ENCODE measurements at places on chromosomes 11 and 22.
A peak's percentile ranks its signal among the peaks of the same experiment; 100 is the strongest.

- no peak for DNase-seq
Observed at GRCh38 chr22:41845380-41846267, 12.7 kb downstream of the SREBF2 start.

DNA sequence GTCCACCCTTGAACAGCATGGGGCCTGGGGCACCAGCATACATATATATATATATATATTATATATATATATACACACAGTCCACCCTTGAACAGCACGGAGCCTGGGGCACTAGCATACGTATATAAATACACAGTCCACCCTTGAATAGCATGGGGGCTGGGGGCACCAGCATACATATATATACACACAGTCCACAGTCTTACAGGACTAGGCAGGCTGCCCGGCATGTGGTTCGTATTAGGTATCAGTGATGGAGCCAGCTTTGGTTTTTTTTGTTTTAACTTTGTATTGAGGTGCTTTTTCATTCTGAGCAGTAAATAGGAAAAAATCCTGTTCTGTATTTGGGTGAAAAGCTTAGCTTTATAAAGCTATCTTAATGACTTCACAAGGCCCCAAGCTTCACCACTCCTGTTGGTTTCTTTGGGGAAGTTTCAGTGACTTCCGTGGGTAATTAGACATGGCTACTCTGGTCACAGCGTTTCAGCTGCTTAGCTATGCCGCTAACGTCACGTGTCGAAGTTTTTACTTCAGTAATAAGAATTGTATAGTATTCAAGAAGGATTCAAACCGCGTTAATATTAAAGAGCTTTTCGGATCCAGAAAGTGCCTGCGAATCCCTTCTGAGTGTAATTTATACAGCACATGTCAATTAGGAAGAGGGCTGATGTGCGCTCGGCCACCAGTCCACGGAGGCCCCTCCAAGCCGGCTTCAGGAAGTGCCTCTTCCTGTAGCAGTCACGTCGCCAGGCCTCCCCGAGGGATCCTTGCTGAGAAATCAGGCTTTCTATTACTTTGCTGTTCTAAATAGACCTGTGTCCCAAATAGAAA lies 179.7 kb downstream of the TBC1D22A start:
- no peak for DNase-seq

GRCh38 chr11:2186669-2187279 lies 15.2 kb upstream of the TH start:
- no peak for DNase-seq

DNA sequence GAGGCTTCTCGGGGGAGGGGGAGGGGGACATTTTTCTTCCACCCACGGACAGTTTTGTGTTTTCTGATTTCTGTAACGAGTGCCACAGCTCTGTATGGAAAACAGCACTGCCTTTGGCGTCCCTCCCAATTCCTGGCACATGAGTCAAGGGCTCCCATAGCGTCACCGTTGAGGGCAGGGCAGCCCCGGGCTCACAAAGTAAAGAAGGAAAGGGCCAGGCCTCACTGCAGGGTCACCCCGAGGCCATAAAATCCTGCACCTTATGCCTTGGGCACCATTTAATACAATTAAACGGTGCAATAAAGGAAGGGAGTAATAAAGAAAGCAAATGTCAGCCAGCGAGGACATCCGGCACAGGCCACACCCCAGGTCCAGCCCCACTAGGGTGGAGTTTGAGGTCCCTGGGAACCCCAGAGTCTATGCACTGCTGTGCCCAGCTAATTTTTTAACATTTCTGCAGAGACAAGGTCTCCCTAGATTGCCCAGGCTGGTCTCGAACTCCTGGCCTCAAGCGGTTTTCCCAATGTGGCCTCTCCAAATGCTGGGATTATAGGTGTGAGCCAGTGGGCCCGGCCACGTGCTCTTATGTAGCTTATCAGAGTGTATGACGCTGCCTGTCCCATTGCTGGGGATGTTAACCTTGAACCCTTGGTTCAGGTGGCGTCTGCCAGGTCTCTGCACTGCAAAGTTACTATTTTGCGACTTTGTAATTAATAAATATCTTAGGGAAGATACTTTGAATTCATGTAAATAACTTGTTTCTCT lies 13.6 kb upstream of the MUC2 start:
- no peak for DNase-seq

DNA sequence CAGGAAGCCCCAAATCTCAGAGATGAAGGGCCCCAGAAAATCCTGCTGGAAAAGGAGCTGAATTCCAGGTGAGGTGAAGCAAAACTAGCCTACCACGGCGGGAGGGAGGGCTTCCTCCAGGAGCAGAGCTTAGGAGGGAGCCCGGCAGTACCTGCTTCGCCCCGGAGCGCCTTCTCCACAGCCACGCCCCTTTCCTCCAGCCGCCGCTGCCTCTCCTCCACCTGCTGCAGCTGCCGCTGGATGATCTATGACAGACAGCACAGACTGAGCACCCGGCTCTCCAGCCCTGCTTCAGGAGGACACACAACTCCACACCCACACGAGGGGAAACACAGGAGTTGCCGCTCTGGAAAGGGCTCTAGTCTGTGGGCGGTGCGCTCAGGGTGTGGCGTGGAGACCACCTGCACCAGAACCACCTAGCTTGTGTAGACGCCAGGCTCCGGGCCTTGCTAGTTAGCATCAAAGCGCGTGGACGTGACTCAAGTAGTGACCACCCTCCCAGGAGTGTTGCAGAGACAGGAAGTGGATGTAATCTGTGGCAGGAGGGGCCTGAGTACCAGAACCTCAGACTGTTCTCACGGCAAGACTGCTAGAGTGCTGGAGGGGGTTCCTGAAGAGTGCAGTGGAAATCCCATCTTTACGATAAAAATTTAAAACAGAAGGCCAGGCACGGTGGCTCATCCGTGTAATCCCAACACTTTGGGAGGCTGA lies 34.6 kb upstream of the BID start:
- DNase-seq, result no peak

- no peak for DNase-seq
Observed at GRCh38 chr11:64750361-64751054, 6.6 kb upstream of the RASGRP2 start.

DNA sequence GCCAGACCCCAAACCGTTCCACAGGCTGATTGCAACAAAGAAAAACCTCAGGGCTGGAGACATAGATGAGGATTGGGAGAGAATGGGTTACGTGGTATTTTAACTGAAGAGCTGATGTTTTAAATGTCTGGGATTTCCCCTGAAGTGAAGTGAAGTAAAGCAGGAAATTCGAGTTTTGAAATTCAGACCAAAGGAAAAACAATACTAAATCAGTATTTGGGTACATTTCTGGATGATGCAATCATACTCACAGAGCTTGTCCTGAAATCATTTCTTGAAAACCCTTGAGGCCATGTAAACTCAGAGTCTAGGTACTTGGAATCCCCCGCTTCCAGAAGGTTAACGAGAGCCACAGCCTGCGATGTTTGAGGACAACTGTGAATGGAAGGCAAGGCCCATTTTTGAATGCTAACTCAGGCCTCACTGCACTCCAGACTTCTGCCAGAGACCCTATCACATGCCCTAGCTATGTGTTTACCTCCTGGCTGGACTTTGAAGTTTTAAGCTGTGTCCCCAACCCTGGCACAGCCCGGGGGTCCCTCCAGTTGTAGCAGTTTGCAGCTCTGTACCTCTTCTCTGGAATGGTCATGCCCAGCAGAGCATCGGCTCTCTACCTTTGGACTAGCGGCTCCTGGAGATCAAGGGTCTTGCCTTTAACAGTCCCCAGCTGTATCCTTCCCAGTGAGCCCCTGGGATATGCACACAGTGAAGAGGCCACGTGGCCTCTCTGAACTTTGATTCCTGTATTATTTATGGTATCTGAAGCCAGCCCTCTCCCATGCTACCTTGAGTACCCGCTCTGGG lies 5.4 kb upstream of the FTH1 start:
- no peak for DNase-seq

GRCh38 chr11:36253238-36253637 lies 36.0 kb downstream of the COMMD9 start:
- peak; percentile 30 for DNase-seq

DNA sequence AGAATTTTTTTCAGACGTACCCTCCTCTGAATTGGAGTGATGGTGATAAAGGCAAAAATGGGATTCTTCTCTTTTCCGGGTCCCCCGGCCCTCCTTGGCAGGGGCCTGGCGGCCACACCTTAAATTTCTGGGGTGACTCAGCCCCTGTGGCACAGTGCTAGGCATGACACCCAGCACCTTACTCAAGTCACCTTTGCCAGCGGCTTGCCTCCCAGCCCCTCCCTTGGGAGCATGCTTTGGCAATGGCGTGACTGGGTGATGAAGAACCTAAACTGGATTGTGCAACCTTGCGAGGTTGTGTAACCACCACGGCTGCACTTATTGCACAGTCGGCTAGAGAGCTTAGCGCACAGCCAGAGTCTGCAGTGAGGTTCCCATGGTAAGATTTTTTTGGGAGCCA lies 16.2 kb upstream of the LDLRAD3 start:
- DNase-seq, result no peak

DNA sequence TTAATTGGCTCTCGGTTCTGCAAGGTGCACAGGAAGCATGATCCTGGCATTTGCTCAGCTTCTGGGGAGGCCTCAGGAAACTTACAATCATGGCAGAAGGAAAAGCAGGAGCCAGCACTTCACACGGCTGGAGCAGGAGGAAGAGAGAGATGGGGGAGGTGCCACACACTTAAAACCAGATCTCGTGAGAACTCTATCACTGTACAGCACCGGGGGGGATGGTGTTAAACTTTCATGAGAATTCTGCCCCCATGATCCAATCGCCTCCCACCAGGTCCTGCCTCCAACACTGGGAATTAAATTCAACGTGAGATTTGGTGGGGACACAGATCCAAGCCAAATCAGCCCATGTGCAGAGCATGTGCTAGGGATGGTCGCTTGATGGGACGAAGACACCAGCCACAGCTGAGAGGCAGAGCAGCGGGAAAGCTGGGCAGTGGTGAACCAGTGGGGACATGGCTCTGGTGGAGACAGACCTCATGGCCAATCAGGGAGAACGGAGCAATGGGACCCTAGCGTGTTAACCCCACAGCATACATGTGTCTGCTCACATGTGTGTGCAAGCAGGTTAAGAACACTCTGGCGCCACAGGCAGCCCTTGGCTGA lies 6.2 kb downstream of the TANGO2 start:
- DNase-seq, result no peak

DNA sequence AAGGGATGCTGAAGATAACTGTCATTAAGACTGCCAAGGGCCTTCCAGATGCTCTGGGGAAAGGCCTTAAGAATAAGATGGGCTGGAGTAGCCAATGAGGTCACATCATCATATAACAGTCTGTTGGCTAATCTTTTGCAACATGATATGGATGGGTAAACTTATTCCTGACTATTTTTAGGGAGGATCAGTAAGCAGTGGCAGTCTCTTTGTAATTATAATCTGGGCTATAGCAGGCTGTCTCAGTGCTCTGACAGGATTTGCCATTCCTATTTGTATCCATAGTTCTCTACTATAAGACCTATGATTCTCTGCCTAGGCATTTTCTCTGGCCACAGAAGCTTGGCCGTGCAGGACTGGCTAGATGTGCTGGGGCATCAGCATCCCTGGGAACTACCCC lies 16.1 kb upstream of the CALCB start:
- no peak for DNase-seq

GRCh38 chr11:61699737-61700160 lies 19.6 kb downstream of the DAGLA start:
- DNase-seq, result peak; percentile 43

DNA sequence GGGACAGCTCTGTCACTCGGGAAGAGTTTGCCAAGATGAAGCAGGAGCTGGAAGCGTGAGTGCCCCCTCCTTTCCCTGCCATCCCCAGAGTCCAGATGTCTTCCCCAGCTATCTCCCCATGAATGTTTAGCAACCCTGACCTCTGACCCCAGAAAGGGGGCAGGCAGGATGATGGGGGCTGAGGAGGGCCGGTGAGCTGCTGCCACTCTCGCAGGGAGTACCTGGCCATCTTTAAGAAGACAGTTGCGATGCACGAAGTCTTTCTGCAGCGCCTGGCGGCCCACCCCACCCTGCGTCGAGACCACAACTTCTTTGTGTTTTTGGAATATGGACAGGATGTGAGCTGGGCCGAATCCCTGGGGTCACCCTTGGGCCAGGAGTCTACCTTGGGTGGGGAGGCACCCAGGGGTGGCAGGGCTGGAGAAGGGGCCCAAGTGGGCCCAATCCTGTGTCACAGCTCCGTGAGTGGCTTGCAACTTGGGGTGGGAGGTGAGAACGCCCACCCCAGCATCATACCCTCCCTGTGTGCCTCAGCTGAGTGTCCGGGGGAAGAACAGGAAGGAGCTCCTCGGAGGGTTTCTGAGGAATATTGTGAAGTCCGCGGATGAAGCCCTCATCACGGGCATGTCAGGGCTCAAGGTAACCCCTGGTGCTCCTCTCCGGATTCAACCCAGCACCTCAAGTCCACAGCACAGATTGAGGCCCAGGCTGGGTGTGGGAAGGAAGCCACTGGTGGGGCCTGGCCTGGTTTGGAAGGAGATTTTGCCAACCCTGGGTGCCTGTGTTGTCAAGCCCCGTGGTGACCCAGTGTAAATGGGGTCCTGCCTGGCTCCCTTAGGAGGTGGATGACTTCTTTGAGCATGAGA lies 7.5 kb downstream of the CFL1 start:
- DNase-seq, result no peak

- DNase-seq, result no peak
Observed at GRCh38 chr11:9126636-9127035, 35.2 kb upstream of the SCUBE2 start.

DNA sequence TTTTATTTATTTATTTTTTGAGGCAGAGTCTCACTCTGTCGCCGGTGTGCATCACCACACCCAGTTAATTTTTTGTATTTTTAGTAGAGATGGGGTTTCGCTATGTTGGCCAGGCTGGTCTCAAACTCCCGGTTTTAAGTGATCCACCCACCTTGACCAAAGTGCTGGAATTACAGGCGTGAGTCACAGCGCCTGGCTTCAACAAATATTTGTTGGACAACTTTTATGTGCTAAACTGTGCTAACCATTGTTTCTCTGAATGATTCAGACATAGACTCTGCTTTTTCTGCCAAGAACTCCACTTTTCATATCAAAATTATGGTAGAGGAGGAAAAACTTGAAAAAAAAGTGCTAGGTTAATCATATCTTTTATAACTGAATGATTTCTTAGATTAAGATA lies 36.3 kb downstream of the MMP7 start:
- no peak for DNase-seq

GRCh38 chr11:67384851-67385366 lies 6.9 kb upstream of the RAD9A start:
- DNase-seq, result peak; percentile 78

GRCh38 chr11:5223146-5223545 lies 3.7 kb downstream of the HBB start:
- no peak for DNase-seq

- DNase-seq, result no peak
Observed at GRCh38 chr11:104705490-104706190, 192.6 kb downstream of the CASP12 start.
